Stimulated activated CD4-positive, alpha-beta T cell treated with anti-CD3 and anti-CD28 coated beads, Interleukin-1b, Interleukin-23, amount 100 ng/mL, for 24 hours (primary cell): ENCODE measurements at places on chromosomes 11 and 22.

DNA sequence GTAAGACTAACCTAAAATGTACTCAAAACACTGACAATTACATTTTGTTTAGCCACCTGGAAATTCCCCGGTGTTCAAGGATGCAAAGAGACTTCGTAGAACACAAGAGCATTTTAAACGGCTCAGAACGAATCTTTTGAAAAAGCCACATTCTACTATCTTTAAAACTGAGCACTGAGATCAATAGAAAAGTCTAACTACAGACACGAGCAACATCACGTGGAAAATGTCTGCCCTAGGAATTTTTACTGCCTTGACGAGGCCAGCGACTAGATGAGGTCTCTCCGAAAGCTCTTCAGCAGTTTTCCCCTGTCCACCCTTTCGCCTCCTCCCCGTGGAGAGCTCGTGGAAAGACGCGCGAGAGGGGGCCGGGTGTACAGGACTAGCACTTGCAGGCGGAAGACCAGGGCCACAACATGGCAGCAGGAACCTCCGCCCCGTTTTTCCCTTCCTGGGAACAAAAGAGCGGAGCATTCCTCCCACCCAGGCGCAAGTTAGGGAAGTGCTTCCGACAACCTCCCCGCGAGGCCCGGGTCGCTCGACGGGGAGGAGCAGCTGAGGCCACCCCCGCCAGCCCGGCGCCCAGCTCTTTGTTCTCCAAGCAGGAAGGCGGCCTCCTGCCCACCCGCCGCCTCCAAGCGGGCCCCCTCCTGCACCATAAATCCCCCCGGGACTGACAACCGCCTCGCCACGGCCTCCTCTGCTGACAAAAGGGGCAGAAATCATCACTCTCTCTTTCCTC, 1.1 kb downstream of the EIF4G2 start:
- DNase-seq = peak; percentile 28

GRCh38 chr11:64687643-64688533, 35.1 kb downstream of the NRXN2 start:
- DNase-seq = no peak

- DNase-seq = no peak
Observed at GRCh38 chr22:37310815-37311595, 28.7 kb downstream of the CYTH4 start.

GRCh38 chr11:68168694-68169093, 44.4 kb downstream of the KMT5B start:
- no peak for DNase-seq

DNA sequence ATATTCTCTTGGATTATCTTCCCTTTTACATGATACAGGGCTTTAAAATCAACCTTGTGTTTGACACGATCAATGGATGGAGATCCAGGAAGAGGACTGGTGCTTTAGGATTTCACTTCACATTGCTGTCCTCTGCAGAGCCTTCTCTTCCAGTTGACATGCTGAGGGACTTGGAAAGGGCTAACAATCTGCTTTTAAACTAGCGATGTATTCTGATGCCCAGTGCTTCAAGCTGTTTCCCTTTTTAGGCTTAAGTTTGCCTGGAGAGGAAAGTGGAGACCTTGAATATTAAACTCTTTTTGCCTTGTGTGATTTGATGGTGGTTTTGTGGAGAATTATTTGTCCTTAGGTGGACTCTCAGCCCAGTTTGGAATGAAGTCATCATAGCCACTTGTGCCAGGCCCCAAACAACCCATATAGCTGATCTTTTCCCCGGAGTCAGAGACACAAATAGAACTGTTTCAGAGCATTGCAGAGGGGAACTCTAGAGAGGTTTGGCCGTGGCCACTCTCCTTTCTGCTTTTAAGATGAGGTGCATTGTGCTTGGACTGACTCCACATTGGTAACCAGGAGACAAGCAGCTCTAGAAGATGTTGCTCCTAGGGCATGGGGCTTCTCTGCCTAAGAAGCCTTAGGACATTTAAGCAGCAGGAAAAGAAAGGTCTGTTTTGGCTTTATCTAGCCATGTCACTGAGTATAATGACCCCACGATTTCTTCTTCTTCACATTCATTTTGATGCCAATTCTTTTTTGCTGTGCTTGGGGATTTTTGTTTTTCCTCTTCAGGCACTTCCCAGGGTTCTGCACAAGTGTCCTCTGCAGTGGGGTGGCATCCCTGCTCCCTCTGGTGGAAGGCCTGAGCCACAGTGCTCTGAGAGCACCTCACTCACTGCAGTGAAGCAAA, 152.8 kb downstream of the NCAM1 start:
- no peak for DNase-seq

DNA sequence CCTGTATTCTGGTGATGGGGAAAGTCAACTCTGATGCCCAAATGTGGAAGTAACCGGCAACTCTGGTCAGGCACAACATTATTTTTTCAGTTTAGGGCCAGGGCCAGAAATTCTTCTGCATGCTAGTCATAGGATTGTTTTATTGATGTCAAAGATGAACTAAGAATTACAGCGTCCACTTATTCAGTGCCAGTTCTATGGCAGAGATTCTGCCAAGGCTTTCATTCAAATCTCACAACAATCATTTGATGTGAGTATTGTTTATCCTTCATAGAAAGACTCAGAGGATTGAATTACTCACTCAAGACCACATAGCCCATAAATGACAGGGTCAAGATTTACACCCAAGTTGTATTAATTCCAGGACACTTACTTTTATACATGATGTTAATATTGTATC, 87.7 kb downstream of the TMPRSS5 start:
- no peak for DNase-seq

GRCh38 chr22:41762980-41763779, 37.3 kb upstream of the CCDC134 start:
- DNase-seq = no peak

- DNase-seq = no peak
Observed at GRCh38 chr11:48024635-48025071, 44.3 kb downstream of the PTPRJ start.

DNA sequence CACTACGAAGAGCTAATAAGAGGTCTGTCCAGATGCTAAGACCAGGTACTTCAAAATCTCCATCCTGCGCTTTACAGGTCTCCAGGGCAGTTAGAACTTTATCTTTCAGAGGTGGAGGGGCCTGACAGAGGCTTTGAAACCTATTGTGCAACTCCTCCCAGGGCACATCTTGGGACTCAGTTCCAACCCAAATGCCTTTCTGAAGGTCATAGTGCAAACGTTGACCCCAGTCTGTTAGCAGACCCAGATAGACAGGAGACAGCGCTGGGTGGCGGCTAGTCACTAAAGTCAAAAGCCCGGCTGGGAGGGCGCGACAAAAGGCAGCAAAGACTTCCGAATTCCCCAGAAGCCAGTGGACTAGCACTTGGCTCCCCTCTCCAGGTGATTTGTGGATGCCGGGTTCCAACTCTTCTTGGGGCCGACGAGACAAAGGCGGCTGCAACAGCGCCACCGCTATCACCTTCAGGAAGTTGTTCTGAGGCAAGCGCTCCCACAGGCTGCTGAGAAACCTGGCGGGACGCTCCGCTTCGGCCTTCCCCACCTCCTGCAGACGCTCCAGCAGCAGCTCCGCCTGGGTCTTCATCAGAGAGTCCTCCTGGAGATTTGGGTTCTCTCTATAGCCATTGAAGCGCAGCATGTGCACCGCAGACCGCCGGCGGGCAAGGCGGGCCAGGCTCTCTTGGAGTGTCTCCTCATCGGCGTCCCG, 728 bp downstream of the FANCF start:
- peak; percentile 15 for DNase-seq
